ENCODE measurements at places on chromosomes 6 and 20.
A peak's percentile ranks its signal among the peaks of the same experiment; 100 is the strongest.

DNA sequence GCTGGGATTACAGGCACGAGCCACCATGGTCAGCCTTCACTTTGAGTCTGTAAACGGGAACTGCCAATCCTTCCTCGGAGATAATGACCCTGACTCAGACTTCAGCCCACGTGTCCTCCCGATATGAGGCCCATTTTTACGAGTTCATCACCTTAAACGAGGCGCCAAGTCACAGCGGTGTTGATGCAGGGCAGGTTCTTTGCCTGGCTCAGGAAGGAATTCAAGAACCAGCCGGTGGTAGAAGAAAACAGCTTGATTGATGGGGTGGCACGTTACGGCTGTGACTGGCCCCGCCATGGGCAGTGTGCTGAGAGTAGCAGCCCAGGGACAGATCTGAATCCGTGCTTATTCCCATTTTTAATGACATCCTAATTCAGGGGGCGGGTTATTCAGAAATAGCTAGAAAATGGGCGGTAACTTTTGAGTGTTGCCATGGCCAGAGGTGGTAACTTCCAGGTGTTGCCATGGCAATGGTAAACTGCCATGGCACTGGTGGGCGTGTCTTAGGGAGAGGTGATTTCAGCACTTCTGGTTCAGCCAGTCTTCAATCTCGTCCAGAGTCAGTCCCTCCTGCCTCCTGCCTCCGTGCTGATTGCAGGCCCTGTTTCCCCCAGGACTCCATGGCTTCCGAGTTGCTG, 9.1 kb upstream of the MAP1LC3A start:
- DNase-seq: no peak

- DNase-seq: no peak
Observed at GRCh38 chr6:34457742-34458735, 7.8 kb upstream of the PACSIN1 start.

DNA sequence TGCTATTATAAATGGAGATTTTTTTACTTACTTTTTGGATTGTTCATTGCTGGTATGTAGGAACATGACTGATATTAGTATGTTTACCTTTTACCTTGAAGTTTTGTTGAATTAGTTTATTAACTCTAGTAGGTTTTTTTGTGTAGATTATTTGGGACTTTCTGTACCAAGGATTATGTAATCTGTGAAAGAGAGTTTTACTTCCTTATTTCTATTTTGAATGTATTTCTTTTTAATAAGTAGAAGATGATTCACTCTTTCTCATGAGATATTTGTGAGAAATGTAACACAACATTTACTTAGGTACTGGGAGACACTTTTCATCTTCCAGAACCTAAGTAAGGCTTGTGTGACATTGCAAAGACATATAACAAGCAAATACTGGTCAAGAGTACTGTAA, 473.9 kb upstream of the HS3ST5 start:
- no peak for DNase-seq

- no peak for DNase-seq
Observed at GRCh38 chr20:62507323-62507722, 31.5 kb upstream of the GATA5 start.

DNA sequence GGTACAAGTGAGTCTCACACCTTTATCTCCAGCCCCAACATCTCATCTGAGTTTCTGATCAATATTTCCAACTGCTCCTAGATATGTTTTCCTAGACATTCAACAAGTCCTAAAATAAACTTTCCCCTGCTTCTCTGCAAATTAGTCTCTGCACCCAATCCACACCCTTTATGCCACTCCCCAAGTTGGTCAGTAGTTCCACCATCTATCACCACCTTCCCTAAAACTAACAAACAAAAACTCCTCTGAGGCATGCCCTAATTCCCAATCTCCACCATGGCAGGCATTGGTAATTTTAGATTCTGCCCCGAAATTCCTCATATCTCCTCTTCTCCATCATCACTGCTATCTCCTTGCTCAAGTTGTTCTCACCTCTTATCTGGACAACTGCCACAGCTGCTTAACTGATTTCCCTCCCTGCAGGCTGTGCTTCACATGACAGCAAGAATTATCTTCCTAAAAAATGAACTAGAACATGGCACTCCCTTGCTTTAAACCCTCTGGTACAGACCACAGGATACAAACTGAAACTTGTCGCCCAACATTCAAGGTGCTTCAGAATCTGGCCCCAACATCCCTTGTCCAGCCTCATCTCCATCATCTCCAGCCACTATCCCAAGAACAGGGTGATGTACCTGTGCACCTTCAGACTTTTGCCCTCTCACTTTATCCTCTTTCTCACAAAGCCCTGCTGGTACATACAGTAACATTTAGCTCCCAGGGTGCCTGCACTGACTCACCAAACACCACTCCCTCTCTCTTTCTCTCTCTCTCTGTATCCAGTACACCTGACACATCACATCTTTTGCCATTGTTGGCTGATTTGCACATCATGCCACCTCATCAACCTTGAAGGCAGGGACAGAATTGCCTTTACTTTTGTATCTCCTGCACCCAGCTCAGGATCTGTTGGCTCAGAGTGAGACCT, 55.5 kb downstream of the ZHX3 start:
- no peak for DNase-seq

DNA sequence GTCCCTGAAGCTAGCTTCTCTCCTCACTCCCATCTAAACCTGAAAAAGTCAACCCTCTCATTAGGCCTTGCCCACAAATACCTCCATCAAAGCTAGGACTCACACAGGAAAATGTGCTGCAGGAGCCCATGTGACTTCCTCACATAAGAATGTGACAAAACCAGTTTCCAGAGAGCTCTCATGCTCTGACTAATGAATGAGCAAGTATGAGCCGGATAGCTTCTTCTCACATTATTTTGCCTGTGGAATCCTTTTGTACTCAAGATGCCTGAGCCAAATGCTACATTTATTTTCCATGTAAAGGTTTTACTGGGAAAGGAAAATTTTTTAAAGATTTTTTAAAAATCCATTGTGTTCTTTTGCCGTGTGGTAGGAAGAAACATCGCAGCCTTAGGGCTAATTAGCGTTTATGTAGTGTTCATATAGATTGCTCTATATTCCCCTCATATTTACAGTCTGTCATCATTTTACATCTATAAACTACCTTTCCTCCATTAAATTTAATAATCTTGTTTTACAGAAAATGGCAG, 68.6 kb upstream of the CCN6 start:
- DNase-seq: peak; percentile 94

- DNase-seq: no peak
Observed at GRCh38 chr6:118782651-118783050, 111.3 kb upstream of the ASF1A start.

DNA sequence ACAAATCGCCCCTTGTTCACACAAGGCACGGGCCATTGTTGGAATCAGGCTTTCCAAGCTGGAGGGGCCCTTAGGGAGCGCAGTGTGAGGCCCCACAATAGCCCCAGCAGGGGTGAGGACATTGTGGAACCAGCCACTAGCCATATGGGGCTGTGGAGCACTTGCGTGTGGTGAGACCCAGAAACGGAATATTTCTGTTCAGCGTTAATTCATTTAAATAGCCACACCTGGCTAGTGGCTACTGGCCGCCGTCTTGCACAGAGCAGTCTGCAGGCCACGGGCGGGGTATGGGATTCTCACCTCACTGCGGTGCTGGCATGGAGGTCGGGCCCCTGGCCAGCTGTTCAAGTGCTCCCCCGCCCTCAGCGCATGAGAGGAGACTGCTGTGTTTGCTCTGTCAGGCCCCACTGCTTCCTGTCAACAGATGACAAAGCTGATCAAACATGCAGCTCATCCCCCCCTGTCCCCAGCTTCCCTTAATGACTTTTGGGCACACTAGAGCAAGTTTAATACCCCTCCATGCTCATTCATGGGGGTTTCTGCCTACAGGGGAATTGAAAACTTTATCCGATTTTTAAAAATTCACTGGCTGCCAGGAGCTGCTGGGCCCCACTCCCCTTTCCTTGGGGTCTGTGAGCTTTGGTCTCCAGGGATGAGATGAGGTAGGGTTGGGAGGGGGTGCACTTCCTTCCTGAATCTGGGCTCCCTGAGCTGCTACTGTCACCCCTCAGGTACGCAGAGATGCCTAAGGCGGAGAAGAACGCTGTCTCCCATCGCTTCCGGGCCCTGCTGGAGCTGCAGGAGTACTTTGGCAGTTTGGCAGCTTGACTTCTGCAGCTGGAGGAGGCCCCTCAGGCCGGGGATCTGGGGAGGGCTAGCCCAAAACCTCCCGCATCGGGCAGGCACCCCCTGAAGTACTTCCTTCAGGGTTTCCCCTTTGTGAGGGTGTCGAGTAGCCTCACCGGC, 13.6 kb downstream of the ITPA start:
- DNase-seq: peak; percentile 94

GRCh38 chr20:54237116-54237943, 29.4 kb downstream of the PFDN4 start:
- DNase-seq: no peak

DNA sequence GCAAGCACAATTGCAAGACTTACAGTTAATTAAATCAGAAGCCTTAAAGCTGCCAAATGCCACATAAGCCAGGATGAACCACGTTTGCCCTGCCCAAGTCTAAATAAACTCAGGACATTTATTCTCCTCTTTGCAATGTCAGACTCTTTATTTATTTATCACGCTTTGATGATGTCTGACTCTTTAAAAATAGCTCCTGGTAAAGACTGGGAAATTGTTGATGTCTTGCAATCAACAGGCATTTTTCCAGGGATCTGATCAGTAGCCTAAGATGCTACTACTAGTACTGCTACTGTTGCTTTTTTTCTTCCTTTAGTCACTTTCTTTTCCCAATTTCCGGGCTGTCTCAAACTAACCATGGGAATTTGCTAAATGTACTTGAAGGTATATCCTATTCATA, 365.8 kb upstream of the MARCKS start:
- no peak for DNase-seq

DNA sequence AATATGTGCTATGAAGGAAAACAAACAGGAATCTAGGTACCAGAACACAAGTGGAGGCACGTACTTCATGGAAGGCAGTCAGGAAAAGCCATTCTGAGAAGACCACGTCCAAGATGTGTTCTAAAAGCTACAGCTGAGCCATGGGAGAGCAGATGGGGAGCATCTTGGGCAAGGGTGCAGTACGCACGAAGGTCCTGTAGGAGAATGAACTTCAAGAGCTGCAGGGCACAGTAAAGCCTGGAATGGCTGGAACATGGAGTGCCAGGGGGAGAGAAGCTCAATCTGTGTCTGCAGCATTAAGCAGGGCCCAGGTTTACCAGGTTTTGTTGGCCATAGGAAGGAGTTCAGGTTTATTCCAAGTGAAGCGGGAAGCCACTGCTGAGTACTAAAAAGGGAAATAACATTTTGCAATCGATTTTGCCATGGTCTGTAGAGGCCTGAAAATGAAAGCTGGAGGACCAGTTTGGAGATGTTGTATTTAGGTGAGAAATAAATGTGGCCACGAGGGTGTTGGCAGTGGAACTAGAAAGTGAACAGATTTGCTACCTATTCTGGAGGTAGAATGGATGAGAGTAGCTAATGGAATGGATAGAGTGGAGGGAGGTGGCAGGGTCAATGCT, 29.9 kb downstream of the ADTRP start:
- DNase-seq: no peak

GRCh38 chr6:104253236-104253635, 606.5 kb downstream of the HACE1 start:
- DNase-seq: no peak

GRCh38 chr6:35280903-35281302, 16.7 kb upstream of the DEF6 start:
- no peak for DNase-seq

- DNase-seq: no peak
Observed at GRCh38 chr6:145809785-145810184, 4.8 kb downstream of the FBXO30 start.

DNA sequence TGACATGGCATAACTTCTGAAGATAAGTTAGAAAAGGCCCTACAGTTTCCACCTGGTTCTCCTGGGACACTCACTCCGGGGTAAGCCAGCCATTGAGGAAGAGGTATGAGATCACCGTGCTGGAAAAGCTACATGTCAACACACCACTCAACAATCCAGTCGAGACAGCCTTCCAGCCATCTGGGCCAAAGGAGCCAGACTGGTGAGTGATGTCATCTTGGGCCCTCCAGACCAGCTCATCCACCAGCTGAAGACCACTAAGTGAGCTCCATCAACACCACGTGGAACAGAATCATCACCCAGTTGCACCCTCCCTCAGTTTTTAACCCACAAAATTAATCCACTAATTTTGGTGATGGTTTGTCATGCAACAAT, 32.3 kb upstream of the RSPO4 start:
- no peak for DNase-seq

GRCh38 chr6:35432291-35432690, 19.8 kb upstream of the FANCE start:
- no peak for DNase-seq

GRCh38 chr6:71454056-71454455, 165.4 kb downstream of the OGFRL1 start:
- DNase-seq: no peak

- no peak for DNase-seq
Observed at GRCh38 chr6:98840996-98841513, 6.7 kb downstream of the POU3F2 start.

GRCh38 chr6:117346142-117346930, 79.4 kb downstream of the ROS1 start:
- DNase-seq: peak; percentile 2

- DNase-seq: no peak
Observed at GRCh38 chr6:26197636-26197932, 110.4 kb downstream of the HFE start.

GRCh38 chr20:32681175-32682084, 7.7 kb upstream of the C20orf203 start:
- DNase-seq: peak; percentile 83

DNA sequence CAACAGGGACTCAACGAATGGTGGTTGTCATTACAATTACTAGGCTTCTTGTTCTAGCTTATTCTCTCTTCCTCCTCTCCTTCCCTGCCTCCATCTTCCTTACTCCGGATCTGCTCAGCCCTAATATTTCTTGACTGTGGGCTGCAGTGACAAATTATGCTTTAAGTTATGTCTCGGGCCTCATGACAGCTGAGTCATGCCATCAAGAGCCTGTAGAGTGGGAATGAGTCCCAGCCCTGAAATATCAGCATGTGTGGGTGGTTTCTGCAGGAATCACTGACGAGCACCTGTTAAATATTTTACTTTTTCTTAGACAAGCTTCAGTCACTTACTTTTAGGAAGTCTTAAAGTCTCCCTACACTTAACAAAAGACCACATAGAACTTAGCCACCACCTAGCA, 83.1 kb upstream of the CBLN4 start:
- DNase-seq: no peak

DNA sequence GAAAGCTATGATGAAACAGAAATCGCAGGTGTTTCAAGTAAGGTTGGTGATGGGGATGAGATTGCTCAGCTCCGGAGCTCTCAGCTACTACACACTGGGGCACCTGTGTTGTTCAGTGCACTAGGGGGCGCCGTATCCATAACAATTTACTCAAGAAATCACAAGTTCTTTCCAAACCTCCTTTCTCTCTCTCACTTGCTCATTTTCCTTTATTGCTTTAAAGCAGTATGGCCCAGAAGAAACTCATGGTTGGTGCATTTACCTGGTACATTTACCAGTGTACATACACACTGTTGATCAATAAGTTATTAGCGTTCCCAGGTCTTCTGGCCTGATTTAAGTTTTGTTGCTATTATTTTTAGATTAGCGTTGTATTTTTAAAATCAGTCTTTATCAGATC, 235.2 kb upstream of the TAB2 start:
- peak; percentile 22 for DNase-seq

GRCh38 chr20:61803915-61804751, 261.5 kb downstream of the TAF4 start:
- no peak for DNase-seq
